ENCODE measurements at places on chromosomes 1 and 21.

GRCh38 chr1:58158016-58158415 is 388.5 kb downstream of the OMA1 start:
- no peak for DNase-seq

GRCh38 chr1:84407958-84408422 is 9.7 kb downstream of the DNASE2B start:
- DNase-seq: no peak

GRCh38 chr1:105396001-105396400 is 1646.3 kb downstream of the AMY1C start:
- DNase-seq: no peak

DNA sequence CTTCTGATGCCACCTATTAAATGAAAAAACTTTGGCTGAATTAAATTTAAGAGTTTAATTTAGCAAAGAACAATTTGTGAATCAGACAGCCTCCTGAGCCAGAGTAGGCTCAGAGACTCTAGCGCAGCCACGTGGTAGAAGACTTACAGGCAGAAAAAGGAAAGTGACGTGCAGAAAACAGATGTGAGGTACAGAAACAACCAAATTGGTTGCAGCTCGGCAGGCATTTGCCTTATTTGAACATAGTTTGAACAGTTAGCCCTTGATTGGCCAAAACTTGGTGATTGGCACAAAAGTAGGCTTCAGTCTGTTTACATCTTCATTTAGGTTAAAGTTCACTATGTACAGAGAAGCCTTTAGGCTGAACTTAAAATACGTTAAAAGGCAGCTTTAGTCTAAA is 22.9 kb downstream of the TCP10L start:
- DNase-seq: no peak

- DNase-seq: no peak
Observed at GRCh38 chr21:33007747-33008146, 18.0 kb upstream of the OLIG2 start.

- DNase-seq: no peak
Observed at GRCh38 chr1:235022981-235023710, 105.5 kb downstream of the TOMM20 start.

GRCh38 chr1:67159233-67159632 is 7.0 kb upstream of the IL23R start:
- DNase-seq: no peak

DNA sequence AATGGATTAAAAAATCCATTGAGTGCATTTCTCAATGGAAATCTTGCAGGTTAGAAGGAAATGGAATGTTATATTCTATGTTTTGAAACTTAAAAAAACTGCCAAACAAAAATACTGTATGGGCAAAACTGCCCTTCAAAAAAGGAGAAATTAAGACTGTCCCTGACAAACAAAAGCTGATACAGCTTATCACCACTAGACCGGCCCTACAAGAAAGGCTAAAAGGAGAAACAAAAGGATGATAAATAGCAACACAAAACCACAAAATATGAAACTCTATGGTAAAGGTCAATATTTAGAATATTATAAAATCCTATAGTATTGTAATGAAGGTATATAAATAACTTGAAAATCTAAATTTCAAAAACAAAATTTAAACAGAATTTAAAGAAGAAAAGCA is 60.0 kb downstream of the SLC25A24 start:
- no peak for DNase-seq

- DNase-seq: no peak
Observed at GRCh38 chr1:25900219-25900618, 6.0 kb downstream of the STMN1 start.

DNA sequence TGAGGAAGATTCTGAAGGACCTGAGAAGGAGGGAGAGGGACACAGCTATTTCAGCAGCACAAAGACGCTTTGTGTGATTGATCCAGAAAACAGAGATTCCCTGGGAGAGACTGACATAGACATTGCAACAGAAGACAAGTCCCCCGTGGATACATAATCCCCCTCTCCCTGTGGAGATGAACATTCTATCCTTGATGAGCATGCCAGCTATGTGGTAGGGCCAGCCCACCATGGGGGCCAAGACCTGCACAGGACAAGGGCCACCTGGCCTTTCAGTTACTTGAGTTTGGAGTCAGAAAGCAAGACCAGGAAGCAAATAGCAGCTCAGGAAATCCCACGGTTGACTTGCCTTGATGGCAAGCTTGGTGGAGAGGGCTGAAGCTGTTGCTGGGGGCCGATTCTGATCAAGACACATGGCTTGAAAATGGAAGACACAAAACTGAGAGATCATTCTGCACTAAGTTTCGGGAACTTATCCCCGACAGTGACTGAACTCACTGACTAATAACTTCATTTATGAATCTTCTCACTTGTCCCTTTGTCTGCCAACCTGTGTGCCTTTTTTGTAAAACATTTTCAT is 161.3 kb upstream of the SGIP1 start:
- DNase-seq: no peak

- DNase-seq: no peak
Observed at GRCh38 chr21:43884012-43884860, 19.2 kb downstream of the AGPAT3 start.

GRCh38 chr1:67791686-67792085 is 41.6 kb downstream of the GNG12 start:
- DNase-seq: no peak

GRCh38 chr21:45542242-45542666 is at the start of gene SLC19A1:
SLC19A1 (minus strand) TSS chr21:45542440; CDS start chr21:45537959, 4,481 bp downstream.
- peak; percentile 58 for DNase-seq

DNA sequence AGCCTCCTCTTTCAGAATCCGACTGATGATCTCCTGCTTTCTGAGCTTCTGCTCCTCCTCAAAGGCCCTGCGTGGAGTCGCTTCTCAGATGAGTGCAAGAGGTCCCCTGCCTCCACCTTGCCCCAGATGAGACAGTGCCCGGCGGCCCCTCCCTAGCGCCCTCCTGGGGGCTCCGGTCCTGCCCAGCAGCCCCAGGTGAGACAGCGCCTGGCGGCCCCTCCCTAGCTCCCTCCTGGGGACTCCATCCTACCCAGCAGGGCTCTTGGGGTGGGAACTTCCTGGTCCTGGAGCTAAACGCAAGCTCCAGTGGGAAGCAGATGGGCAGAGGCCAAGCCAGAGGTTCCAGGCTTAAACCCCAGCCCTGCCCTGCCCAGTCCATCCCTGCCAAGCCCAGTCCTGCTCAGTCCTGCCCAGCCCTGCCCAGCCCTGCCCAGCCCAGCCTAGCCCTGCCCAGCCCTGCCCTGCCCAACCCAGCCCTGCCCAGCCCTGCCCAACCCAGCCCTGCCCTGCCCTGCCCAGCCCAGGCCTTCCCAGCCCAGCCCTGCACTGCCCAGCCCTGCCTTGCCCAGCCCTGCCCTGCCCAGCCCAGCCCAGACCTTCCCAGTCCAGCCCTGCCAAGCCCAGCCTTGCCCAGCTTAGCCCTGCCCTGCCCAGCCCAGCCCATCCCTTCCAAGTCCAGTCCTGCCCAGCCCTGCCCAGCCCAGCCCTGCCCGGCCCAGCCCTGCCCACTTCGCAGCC is 34.6 kb downstream of the CFAP74 start:
- no peak for DNase-seq

DNA sequence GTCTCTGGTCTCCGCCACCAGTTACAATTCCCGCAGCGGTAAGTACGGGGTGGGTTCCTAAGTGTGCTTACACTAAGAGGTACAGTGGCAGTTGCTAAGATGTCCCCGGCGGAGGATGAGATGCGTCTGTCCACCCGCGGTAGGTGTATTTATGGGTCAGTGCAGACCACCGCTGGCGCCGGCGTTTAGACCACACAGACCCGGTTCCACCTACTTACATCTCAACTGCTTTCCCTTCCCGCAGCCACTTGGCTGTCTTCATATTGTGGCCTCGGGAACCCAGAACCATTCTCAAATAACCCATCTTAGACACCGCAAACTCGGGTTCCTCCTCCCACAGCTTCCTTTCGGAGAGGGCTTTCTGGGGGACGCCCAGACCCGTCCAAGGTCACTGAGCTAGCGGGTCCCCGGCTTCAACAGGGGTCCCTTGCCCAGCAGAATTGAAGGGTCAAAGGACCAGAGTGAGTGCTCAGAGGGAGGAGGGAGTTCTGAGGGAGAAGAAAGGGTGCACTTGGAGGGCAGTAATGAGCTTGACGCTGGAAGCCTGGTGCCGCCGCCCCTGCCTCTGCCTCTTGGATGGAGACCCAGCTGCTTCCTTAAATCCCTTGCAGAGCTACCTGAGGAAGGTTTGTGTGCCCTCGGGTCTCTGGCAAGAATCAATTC is 8.6 kb downstream of the NR5A2 start:
- DNase-seq: no peak

DNA sequence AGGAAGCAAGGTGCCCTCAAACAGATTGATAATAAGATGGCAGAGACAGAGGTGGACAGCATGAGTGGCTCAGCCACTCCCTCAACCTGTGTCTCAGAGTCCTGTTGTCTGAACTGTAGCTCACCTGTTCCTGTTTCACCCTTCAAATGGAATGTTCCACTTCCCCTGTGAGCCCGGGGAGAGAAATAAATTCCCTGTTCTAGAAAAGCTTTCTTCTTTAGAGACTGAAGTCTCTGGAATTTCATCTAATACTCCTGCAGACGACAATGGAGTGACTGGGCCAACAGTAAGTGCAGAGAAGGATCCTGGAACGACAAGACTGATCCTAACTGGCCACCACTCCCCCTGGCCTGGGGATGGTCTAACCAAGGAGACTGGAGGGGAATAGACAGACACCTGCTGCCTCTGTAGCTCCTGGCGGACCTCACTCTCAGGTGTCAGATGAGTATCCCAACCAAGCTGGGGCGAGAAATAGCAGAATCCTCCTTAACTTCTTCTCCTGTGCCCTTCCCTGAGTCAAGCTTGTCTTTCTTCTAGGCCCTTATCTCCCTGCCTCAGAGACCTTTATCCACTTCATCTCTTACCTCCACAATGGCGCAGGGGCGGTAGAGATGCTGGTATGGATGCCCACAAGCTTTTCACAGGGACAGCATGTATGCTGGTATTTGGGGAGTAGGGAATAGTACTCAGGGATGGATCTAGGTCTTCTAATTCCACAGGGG is 45.4 kb downstream of the PLEKHA6 start:
- DNase-seq: no peak

DNA sequence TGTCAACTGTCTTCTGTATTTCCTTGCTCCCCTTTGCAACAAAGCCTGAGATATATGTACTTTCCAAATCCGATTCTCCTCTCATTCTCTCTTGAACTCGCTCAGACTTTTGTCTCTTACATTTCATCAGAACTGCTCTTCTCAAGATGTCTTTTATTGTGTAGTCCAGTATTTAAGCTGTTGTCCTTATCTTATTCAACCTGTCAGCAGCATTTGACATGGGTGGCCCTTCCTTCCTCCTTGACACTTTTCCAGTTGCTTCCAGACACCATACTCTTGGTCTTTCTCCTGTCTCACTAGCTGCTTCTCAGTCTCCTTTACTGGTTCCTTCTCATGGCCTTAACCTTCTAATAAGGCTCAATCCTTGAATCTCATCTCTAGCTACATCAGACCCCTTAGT is 47.0 kb downstream of the TSNAX start:
- DNase-seq: no peak

DNA sequence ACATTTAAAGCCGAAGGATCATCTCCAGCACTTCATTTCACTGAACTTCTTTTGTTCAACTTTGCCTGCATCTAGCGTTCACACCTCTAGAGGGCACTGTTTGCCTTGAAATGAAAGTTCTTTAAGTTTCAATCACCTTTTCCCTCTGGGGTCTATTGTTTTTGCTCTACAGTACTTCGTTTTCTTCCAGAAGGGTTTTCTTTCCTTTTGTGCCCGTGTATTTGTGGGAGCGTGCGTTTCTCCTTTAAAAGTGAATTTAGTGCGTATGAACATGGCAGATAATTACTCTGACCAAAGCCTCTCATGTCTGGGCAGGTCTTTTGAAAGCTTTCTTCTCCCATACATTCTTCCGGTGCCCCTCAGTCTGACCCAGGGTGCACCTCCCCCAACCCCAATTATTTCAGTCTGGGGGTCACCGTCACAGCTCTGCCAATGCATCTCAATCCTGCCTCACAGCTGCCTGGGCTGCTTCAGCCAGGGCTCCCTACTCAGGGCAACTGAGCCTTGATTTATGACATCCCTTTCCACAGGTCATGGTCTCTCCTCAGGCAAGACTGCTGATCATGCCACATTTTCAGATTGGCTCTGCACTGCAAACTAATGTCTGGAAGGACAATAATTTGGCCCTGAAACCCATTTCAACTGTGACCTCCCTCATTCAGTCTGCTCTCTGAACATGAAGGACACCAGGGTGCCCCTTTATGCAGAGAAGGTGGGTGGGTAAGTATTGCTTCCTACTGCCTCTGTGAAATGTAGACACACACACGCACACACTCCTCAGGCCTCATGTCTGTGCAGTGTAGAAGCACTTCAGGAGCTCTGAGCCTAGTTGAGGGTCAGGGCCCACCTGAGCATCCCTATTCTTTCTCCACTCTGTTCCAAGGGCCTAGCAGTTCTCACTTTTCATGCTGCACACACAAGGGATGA is 88.6 kb downstream of the NUF2 start:
- no peak for DNase-seq

DNA sequence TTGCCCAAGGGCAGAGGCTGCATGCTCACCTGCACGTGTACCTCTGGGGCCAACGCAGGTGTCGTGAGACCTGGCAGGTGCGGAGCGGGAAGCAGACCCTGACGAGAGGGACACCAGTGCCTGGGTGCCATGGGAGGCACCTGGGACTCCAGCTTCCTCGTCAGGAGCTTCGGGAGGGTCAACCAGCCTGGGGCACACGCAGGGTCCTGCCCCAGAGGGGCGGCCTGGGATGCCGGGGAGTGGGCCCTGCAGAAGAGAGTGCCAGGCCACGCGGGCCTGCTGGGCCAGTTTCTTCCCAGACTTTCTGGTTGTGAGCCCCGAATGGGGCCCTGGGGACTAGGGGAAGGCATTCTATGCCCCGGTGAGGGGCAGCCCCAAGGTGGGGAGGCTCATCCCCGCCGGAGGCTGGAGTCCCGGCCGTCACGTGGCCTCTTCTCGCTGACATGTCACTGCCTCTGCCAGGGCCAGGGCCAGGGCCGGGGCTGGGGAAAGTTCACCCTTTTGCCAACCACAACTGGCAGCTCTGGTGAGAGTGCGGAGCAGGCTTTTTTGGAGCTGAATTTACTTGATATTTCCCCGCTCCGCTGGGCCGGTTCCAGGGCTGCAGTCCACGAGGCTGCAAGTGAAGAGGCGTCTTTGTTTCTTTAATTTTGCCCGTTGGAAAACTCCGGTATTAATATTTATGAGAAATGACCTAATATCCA is 38.5 kb upstream of the ACTRT2 start:
- no peak for DNase-seq

GRCh38 chr1:33548319-33548718 is 75.9 kb downstream of the ZSCAN20 start:
- no peak for DNase-seq

DNA sequence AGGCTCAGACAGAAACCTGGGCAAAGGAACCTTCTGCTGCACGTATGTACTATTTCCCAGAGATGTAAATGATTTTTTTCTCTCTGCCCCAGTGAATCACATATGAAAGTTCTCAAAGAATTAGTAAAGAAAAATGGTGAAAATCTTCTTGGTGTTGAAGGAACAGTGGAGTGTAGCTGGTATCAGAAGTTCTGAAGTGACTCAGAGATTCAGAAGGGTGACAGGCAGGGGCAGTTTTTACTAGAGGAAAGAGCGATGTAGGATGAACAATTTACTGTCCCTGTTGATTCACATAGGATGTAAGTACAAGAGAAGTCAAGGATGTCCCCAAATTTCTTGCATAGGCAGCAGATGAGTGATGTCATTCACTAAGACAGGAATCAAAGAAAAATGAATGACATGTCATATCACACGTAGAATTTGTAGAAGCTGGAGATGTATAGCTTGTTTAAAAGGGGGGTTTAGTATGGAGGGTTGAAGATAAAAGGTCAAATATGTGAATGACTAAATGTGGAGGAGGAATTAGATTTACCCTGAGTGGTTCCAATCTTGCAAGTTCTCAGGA is 26.4 kb downstream of the WLS start:
- DNase-seq: no peak

GRCh38 chr1:207428783-207429182 is 25.3 kb upstream of the CR2 start:
- no peak for DNase-seq

Data from stimulated activated CD4-positive, alpha-beta T cell treated with anti-CD3 and anti-CD28 coated beads, Interleukin-15, amount 100 ng/mL, for 1 hour (primary cell).